GM04504 (cell line): ENCODE measurements at places on chromosomes 1 and 21.

- DNase-seq, result no peak
These were observed 16.3 kb upstream of the DESI2 start for GRCh38 chr1:244636488-244637259.

- DNase-seq, result no peak
These were observed 14.9 kb upstream of the SLAMF6 start for GRCh38 chr1:160537714-160538665.

- no peak for DNase-seq
These were observed 159.8 kb downstream of the NEK7 start for GRCh38 chr1:198316546-198317100.

- DNase-seq, result no peak
These were observed 93.4 kb downstream of the CD58 start for GRCh38 chr1:116477429-116477828.

GRCh38 chr1:40840526-40841323 lies 21.4 kb downstream of the CITED4 start:
- no peak for DNase-seq

DNA sequence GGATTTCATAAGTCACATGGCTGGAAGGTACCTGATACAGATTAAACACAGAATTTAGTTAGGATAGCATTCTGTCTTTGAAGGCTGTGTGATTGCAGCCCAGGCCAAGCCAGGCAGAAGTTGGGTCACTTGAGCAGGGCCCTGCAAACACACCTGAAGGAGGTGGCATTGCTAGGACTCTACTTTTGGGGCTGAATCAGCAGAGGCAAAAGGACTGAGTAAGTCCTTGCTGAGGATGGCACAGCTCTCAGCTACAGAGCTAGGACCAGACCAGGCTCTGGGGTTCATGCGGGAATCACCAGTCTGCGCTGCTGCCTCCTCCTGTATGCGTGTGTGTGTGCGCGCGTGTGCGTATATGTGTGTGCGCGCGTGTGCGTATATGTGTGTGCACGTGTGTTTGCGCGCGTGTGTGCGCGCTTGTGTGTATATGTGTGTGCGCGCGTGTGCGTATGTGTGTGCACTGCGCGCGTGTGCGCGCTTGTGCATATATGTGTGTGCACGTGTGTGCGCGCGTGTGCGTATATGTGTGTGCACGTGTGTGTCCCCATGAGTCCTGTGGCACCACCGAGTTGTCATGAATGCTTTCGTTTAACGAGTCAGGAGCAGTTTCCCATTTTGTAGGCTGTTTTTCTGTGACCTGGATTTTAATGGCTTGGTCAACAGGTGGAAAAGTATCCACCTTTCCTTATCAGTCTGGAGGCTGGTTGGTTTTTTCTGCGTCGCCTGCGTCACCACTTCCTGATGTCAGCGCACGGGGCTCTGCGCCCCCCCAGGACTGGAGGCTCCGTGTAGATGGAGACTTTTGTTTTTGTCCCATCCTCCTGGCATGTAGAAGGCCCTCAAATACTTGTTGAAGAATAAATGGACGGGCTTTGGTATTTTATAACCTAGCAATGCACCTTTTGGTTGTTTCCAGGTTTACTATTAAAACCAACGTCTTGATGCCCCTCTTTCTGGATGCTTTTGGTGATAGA lies 34.7 kb downstream of the ADARB1 start:
- DNase-seq, result no peak

- DNase-seq, result no peak
These were observed 14.7 kb downstream of the XPR1 start for GRCh38 chr1:180646547-180646946.

DNA sequence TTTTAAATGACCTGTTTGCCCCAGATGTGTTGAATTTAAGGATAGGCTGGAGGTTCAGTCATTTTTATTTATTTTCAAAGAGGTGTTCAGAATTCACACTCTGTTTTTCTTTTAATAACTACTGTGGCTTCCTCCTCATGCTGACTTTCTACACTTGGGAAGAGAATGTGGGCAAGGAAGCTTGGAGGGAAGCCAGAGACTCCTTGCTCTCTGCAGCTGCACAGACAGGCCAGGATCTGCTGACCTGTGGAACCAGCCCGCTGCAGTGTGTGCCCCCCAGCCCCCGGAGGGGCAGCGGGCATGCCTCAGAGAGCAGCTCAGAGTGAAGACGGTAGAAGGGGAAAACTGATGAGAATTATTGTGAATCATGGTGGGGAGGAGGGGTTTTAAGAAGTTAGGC lies 16.9 kb downstream of the MGST3 start:
- DNase-seq, result no peak

DNA sequence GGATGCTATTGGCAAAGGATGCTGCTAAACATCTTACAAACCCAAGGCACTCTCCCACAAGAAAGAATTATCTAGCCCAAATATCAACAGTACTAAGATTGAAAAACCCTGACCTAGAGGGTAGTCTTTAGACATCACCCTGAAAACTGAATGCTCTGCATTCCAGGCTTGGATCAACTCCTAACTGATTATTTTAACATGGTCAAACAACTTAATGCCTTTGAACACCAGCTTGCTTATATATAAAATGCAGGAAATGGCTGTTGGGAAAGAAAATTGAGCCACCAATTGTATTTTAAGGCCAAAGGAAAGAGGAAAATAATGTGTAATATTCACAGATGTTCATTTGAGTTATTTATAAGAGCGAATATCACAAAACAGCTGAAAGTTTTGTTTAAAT lies 72.2 kb upstream of the C1orf87 start:
- no peak for DNase-seq

GRCh38 chr1:43285269-43285990 lies at the start of gene C1orf210:
TSS of gene C1orf210 (minus strand) at chr1:43285581. CDS start at chr1:43283270, 2,311 bp downstream.
- no peak for DNase-seq

- no peak for DNase-seq
These were observed 1.3 kb upstream of the CCSAP start for GRCh38 chr1:229344139-229344538.

- DNase-seq, result no peak
These were observed 3.0 kb downstream of the VASH2 start for GRCh38 chr1:212953321-212953720.

GRCh38 chr1:165456114-165456513 lies 11.2 kb upstream of the RXRG start:
- no peak for DNase-seq

GRCh38 chr1:17833661-17834501 lies 78.7 kb downstream of the ACTL8 start:
- DNase-seq, result no peak
